ENCODE measurements at places on chromosomes 6 and 20.
A peak's percentile ranks its signal among the peaks of the same experiment; 100 is the strongest.

- no peaks in the 10 kb centered on the region for H3K36me3 ChIP-seq
- no peak overlapping the region for H3K4me3 ChIP-seq
- DNase-seq: no peak
These were observed 250.9 kb upstream of the JAG1 start for GRCh38 chr20:10924644-10925201.

DNA sequence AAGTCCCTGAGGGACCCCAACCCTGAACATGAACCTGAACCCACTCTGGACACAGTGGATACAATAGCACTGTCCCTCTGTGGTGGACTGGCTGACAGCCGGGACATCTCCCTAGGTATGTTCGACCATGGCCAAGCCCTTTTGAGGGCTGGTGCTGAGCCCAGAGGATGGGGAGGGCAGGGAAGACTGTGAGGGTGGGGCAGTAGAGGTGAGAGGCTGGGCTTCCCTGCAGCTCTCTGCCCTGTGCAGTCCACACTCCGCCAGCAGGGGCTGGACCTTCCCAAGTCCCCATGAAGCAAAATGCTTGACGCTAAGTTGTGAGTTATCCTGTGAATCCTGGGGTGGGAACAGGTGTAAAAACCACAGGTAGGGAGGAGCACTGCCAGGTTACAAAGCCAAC, 11.5 kb downstream of the LPIN3 start:
- H3K4me3 ChIP-seq: no peak overlapping the region
- no peaks in the 10 kb centered on the region for H3K36me3 ChIP-seq
- no peaks in the 10 kb centered on the region for H3K27me3 ChIP-seq
- no peak overlapping the region for H3K27ac ChIP-seq
- no peak for DNase-seq
- H3K4me1 ChIP-seq: peaks cover 2% of the 10 kb centered on the region

DNA sequence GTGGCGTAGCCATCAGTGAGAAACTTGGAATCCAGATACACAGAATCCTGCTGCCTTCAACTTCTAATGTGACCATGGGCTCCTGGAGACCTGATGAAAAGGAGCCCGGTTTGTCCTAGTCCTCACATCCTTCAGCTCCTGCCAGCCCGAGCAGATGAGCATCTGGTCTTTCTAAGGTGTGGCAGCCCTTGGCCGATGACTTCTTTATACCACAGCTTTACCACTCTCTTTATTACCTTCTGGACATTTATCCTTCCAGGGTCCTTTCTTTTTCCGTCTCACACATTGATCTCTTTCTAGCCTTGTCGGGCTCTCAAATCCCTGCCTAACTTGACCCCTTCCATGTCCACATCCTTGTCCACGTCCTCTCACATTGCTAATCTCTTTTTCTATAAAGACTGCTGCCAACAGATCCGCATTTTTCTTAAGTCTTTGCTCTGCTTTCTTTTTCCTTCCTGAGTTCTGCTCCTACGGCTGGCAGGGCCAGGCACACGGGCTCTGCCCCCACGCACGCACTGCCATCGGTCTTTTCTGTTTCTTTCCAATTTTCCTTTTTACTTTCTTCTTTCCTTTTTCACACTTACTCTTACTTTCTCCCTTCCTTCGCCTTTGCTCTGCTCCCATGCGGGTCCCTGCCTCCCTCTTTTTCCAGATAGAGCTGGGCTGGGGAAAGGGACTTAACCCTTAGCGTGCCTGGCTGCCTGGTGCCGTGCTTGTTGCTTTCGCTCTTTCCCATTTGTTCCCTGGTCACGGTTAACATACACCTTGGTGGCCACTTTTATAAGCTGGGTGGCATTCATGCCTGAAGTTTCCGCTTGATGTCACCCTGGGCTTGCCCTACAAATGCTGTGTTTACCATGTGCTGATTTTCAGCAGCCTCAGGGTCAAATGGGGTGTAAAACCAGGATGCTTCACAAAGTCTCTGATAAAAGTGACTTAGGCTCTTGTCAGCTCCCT, 9.4 kb upstream of the GMPR start:
- H3K36me3 ChIP-seq: no peaks in the 10 kb centered on the region
- H3K27ac ChIP-seq: no peak overlapping the region
- no peak for DNase-seq
- peaks cover 7% of the 10 kb centered on the region for H3K4me1 ChIP-seq
- no peak overlapping the region for H3K4me3 ChIP-seq

GRCh38 chr20:32918751-32919150, 60.0 kb downstream of the EFCAB8 start:
- H3K4me1 ChIP-seq: peaks cover 5% of the 10 kb centered on the region
- DNase-seq: no peak
- H3K27ac ChIP-seq: no peak overlapping the region
- peaks cover 8% of the 10 kb centered on the region for H3K27me3 ChIP-seq

- H3K27me3 ChIP-seq: no peaks in the 10 kb centered on the region
- peaks cover 21% of the 10 kb centered on the region for H3K36me3 ChIP-seq
- H3K27ac ChIP-seq: no peak overlapping the region
- no peak for DNase-seq
- H3K4me1 ChIP-seq: peaks cover 31% of the 10 kb centered on the region
- H3K4me3 ChIP-seq: peak overlapping the region; percentile 40
These were observed 4.5 kb downstream of the TDP2 start for GRCh38 chr6:24662236-24662635.

DNA sequence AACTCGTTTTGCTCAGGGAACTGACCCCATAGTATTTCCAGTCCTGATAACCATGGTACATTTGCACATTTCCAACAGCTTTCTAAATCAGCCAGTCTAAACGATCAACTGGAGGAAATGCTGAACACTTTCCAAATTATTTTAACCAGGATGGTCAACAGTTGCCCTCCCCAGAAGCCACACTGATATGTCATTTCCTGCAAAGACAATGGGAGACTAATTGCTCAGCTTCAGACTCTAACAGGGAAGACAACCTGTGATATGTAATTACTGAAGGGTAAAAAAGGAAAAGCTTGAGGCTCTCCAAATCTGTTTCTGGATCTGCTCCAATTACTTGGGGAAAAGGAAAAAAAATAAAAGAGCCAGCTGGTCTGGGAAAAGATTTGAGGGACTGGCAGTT, 88.8 kb downstream of the FYN start:
- no peak for DNase-seq
- H3K27me3 ChIP-seq: no peaks in the 10 kb centered on the region
- no peak overlapping the region for H3K27ac ChIP-seq
- H3K4me3 ChIP-seq: no peak overlapping the region
- peaks cover 42% of the 10 kb centered on the region for H3K4me1 ChIP-seq

DNA sequence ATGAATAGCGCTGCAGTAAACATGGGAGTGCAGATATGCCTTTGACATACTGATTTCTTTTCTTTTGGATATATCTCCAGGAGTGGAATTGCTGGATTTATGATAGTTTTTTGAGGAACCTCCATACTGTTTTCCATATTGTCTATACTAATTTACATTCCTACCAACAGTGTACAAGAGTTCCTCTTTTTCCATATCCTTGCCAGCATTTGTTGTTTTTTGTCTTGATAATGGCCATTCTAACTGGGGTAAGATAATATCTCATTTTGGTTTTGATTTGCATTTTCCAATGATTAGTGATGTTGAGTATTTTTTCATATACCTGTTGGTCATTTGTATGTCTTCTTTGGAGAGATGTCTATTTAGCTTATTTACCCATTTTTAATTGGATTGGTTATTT, 3.3 kb downstream of the SYCP2L start:
- peak overlapping the region; percentile 42 for H3K4me3 ChIP-seq
- H3K4me1 ChIP-seq: peaks cover 16% of the 10 kb centered on the region
- H3K36me3 ChIP-seq: peaks cover 6% of the 10 kb centered on the region
- H3K27ac ChIP-seq: no peak overlapping the region
- DNase-seq: no peak

GRCh38 chr20:49747707-49748524, 34.2 kb upstream of the B4GALT5 start:
- no peak overlapping the region for H3K27ac ChIP-seq
- H3K36me3 ChIP-seq: no peaks in the 10 kb centered on the region
- DNase-seq: no peak
- H3K27me3 ChIP-seq: peaks cover 3% of the 10 kb centered on the region
- H3K4me3 ChIP-seq: no peak overlapping the region

DNA sequence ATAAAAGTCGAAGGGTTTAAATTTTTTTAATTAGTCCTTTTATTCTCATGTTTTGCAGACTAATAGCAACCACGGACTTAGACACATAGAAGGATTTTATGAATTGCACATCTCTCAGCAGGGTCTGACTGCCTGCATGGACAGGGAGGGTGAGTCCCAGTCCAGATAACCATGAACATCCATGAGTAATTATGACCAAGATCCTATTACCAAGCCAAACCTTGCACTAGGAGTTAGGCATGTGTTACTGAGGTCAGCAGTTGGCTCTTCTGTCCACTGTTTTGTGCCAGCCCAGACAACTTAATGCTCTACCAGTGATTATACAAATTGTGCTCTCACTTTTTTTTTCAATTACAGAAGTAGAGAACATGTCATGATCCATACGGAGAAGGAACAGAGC, 211.2 kb downstream of the MAFB start:
- H3K36me3 ChIP-seq: no peaks in the 10 kb centered on the region
- DNase-seq: no peak
- H3K27ac ChIP-seq: no peak overlapping the region
- H3K4me1 ChIP-seq: no peaks in the 10 kb centered on the region
- no peak overlapping the region for H3K4me3 ChIP-seq
- H3K27me3 ChIP-seq: no peaks in the 10 kb centered on the region

- no peak for DNase-seq
- peaks cover 9% of the 10 kb centered on the region for H3K36me3 ChIP-seq
- H3K4me3 ChIP-seq: no peak overlapping the region
- peaks cover 9% of the 10 kb centered on the region for H3K27me3 ChIP-seq
- H3K4me1 ChIP-seq: peaks cover 39% of the 10 kb centered on the region
These were observed 20.0 kb downstream of the SULF2 start for GRCh38 chr20:47765271-47765670.

- H3K27me3 ChIP-seq: no peaks in the 10 kb centered on the region
- H3K4me3 ChIP-seq: no peak overlapping the region
- no peaks in the 10 kb centered on the region for H3K4me1 ChIP-seq
- no peak for DNase-seq
These were observed 508.9 kb upstream of the ADGRB3 start for GRCh38 chr6:68126089-68126749.

GRCh38 chr20:11128220-11128718, 454.5 kb upstream of the JAG1 start:
- DNase-seq: no peak
- H3K36me3 ChIP-seq: no peaks in the 10 kb centered on the region
- no peaks in the 10 kb centered on the region for H3K27me3 ChIP-seq
- H3K4me3 ChIP-seq: no peak overlapping the region
- no peak overlapping the region for H3K27ac ChIP-seq

DNA sequence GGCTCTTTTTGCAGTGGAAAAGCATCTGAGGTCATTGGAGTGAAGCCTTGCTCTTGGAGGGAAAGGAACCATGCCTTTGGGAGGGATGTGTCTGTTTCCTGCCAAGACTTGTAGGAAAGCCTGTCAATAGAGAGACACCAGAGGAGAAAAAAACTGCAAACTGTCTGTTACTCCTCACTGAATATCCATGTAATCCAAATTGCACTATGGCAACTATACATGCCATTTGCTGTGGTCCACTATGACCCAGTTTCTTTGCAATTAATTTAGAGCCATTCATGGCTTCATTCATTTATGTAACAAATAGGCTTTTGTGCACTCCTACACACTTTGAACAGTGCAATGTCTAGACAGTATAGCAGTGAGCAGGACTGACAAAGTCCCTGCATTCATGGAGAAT, 296.5 kb downstream of the SLC35F1 start:
- H3K4me3 ChIP-seq: no peak overlapping the region
- no peaks in the 10 kb centered on the region for H3K27me3 ChIP-seq
- H3K36me3 ChIP-seq: peaks cover 7% of the 10 kb centered on the region
- peaks cover 46% of the 10 kb centered on the region for H3K4me1 ChIP-seq
- DNase-seq: no peak
- peak overlapping the region; percentile 19 for H3K27ac ChIP-seq

DNA sequence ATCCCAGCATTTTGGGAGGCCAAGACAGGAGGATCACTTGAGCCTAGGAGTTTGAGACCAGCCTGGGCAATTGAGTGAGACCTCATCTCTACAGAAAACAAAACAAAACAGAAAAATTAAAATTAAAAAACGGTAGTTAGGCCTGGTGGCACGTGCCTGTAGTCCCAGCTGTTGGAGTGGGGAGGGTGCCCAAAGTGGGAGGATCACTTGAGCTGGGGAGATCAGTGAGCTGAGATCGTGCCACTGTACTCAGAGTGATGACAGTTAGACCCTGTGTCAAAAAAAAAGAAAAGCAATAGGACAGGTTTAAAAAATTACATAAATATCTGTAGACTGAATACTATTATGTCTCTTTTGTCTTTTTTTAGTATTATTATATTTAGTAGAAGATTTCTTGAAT, 64.3 kb downstream of the ITCH start:
- H3K36me3 ChIP-seq: peaks cover 18% of the 10 kb centered on the region
- H3K4me3 ChIP-seq: no peak overlapping the region
- no peaks in the 10 kb centered on the region for H3K4me1 ChIP-seq
- DNase-seq: no peak

GRCh38 chr6:40845553-40845952, 193.5 kb downstream of the UNC5CL start:
- peak overlapping the region; percentile 31 for H3K27ac ChIP-seq
- peaks cover 5% of the 10 kb centered on the region for H3K27me3 ChIP-seq
- no peak overlapping the region for H3K4me3 ChIP-seq
- no peaks in the 10 kb centered on the region for H3K36me3 ChIP-seq
- DNase-seq: peak; percentile 57

- peaks cover 11% of the 10 kb centered on the region for H3K4me1 ChIP-seq
- no peaks in the 10 kb centered on the region for H3K27me3 ChIP-seq
- H3K4me3 ChIP-seq: no peak overlapping the region
- no peak for DNase-seq
These were observed 106.9 kb downstream of the ZFP64 start for GRCh38 chr20:52084727-52085126.

DNA sequence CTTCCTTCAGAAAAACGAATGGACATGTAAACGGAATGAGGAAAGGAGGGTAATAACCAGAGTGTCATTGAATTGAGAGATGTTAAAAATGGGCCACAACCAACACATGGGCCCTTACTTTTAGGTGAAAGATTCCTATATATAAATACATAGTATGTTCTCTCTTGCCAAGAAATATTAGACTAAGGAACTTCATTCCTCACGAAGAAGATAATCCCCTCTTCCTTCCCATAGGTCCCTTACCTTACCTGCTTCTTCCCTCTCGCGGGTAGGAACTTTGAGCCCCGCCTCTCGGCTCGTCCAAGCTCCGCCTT, 295 bp upstream of the TBC1D22B start:
- H3K4me3 ChIP-seq: peak overlapping the region; percentile 95
- no peak for DNase-seq
- H3K36me3 ChIP-seq: no peaks in the 10 kb centered on the region
- H3K27me3 ChIP-seq: peaks cover 24% of the 10 kb centered on the region
- peaks cover 20% of the 10 kb centered on the region for H3K4me1 ChIP-seq

All from neural crest cell (in vitro differentiated cells).